ENCODE measurements at places on chromosomes 4 and X.
A peak's percentile ranks its signal among the peaks of the same experiment; 100 is the strongest.

- no peak for DNase-seq
These were observed 12.1 kb downstream of the GPRIN3 start for GRCh38 chr4:89295415-89295927.

- peak; percentile 40 for DNase-seq
These were observed 157.0 kb downstream of the TSPAN5 start for GRCh38 chr4:98501383-98501782.

GRCh38 chr4:147518846-147519767 lies 38.2 kb downstream of the EDNRA start:
- DNase-seq = peak; percentile 71

DNA sequence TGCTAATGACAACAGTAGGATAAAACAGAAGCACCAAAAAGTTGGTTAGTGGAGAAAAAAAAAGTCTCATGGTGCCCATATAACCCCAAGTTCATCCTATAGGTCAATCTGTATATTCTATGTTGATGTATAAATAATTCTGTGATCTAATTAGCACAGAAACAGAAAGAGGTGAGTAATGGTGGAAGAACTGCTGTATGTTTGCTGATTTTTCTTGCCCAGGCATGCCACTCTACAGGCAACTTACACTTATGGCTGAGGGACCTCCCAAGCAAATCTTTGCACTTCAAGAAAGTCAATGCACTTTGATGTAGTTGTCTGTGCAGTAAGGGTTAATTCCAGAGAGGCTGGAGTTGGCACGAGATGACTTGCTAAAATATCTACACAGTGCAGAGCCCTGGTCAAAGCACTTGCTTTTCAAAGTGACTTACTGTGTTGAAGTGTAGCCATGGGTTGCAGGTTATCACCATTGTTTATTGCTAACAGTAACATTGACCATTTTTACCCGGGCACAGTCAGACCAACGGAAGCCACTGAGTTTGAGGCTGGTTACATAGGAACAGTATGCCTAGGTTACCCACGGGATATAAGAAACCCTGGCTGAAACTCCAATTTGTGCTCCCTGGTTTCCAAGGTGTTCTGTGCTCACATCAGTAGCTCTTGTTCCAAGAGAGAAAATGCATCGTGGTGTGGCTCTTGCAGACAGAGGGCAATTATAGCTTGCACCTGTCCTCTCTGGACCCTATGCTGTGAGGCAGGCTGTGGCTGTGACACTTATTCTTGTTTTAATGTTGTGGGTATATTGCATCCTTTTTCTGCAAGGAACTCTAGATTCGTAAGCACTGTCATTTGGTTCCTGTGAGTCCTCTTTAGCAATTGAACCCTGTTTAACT lies 141.3 kb upstream of the FTHL17 start:
- no peak for DNase-seq

DNA sequence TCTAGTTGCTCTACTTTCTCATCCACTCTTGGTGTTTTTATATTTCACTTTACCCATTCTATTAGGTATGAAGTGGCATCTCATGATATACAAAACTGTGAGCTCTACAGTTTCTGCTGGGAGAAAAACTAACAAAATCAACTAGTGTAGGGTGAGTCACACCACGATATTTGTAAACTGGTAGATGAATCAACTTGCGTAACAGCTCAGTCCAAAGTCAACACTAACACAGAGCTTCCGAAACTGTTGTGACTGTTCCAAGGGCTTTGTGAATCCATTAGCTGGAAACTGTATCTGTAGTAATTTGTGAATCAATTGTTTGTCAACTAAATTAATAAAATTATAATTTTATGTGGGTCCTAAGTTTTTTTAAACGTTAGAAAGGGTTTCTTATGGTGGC lies 119.8 kb upstream of the TSPAN5 start:
- DNase-seq = peak; percentile 3

- no peak for DNase-seq
These were observed 9.5 kb downstream of the SLC38A5 start for GRCh38 chrX:48460606-48461005.

DNA sequence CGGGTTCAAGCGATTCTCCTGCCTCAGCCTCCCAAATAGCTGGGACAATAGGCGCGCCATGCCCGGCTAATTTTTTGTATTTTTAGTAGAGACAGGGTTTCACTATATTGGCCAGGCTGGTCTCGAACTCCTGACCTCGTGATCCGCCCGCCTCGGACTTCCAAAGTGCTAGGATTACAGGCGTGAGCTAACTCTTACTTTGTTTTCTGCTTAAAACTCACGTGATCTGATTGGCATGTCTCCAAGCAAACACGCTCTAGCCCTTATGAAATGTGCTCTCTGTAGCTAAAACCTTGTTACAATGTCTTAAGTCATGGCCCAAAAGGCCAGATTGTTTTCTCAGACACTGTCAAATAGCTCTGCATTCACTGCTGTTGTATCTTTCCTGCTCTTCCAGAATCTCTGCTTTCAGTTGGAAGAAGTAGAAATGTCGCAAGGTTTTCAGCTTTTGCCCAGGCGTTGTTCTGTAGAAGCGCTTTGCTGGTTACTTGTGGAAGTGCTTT lies 39.7 kb upstream of the OGT start:
- DNase-seq = peak; percentile 3

DNA sequence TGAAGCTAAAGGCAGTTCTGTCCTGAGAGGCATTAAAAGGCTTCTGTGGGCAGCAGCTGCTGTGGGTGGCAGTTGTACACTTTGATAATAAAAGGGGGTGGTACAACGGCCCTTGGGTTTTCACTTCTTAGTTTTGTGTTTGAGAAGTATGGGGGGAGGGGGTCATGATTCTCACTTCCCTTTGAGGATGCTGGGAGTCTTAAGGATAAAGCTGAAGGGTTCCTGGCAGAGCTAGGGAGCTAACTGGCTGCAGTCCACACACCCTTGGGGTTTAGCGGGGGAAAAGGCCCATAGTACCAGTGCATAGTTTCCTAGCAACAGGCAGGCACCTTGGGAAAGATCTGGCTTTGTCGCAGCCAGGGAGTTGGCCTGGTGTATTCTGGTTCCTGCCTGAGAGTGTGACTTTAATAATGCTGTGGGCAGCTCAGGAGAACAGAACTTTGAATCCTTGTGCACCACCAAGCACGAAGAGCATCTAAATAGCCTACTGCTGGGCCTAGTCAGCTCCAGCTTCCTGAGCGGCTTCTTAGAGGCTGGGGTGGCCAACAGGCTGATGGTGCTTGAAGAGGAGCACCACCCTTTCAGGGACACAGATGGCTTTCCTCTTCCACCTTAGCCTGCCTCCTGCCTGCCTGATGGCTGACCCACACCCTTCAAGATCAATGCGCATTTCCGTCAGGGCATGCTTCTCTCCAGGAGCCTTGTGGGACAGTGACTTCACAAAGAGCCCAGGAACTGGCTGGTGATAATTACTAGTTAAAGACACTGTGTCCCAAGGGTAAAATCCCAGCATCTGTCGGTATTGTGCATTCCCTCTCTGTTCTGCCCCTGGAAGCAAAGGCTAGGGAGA lies 12.5 kb downstream of the ZBTB33 start:
- no peak for DNase-seq

GRCh38 chrX:23779025-23779424 lies 3.9 kb upstream of the SAT1 start:
- peak; percentile 78 for DNase-seq

DNA sequence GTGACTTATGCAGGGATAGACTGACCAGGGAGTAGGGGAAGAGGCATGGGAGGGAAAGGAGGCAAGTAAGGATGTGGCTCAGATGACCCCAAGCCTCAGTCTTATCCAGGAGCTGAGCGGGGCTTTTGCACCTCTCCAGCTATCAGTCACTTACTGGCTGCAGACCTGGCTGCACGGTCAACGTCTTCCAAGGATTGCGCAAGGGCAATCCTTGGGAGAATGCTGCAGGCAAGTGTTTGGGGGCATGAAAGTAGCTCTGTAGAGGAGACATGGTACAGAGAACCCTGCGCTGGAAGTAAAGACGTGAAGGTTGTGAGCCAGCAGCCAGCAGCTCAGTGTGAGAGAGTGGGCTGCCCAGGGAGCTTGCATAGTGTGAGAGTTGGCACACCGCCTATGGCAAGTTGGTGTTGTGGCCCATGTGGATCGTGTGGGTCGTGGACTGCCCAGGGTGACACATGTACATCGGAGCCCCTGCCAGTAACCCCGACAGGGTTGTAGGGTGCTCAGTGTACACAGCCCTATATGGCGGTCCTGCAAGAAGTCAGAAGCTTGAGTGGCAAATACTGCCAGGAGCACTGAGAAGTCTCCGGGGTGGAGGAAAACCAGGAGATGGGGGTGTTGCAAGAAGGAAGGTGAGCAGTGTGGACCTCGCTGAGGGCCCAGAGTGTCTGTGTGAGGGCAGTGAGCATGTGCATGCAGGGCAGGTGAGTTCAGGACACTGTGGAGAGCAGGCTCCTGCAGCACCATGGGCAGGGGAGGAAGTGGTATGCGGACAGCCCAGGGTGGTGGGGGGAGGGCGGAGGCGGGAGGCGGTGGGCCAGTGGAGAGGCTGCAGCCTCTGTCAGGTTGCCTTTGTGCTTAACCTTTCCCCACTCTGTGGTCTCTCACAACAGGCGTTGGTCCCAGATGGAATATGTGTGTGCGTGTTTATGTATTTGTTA lies 50.9 kb downstream of the KIT start:
- no peak for DNase-seq

- DNase-seq = no peak
These were observed 330.3 kb downstream of the BCOR start for GRCh38 chrX:39767446-39767845.

- no peak for DNase-seq
These were observed 252.4 kb upstream of the FAT4 start for GRCh38 chr4:125062115-125063050.

GRCh38 chr4:41122775-41123174 lies 91.6 kb downstream of the APBB2 start:
- DNase-seq = no peak

- peak; percentile 52 for DNase-seq
These were observed 149.5 kb downstream of the MAML3 start for GRCh38 chr4:140004549-140004895.

GRCh38 chrX:148695255-148695654 lies 194.8 kb downstream of the AFF2 start:
- DNase-seq = no peak

GRCh38 chrX:20237864-20238263 lies 28.8 kb downstream of the RPS6KA3 start:
- no peak for DNase-seq

DNA sequence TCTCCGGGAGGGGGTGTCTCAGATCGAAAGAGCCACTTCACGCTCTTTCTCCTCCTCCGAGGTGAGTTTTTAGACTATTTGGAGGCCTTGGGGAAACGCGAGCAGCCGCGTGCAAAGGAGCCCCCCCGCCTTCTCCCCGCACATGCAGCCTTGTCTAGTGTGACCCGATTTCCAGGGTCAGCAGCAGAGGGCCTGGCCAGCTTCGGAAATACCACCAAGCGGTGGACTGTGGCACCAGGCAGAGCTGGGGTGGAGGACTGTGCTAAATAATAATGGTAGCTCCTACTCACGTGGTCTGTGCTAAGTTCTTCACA lies 79.3 kb upstream of the BCOR start:
- DNase-seq = no peak

DNA sequence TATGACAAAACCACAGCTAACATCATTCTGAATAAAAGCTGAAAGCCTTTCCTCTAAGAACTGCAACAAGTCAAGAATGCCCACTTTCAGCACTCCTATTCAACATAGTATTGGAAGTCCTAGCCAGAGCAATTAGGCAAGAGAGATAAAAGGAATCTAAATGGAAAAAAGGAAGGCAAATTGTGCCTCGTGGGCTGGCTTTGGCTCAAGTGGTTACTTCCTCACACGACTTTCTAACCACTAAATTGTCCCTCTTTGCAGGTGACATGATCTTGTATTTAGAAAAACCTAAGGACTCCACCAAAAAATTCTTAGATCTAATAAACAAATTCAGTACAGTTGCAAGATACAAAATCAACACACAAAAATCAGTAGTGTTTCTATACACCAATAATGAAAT lies 57.2 kb downstream of the SCML2 start:
- DNase-seq = no peak

DNA sequence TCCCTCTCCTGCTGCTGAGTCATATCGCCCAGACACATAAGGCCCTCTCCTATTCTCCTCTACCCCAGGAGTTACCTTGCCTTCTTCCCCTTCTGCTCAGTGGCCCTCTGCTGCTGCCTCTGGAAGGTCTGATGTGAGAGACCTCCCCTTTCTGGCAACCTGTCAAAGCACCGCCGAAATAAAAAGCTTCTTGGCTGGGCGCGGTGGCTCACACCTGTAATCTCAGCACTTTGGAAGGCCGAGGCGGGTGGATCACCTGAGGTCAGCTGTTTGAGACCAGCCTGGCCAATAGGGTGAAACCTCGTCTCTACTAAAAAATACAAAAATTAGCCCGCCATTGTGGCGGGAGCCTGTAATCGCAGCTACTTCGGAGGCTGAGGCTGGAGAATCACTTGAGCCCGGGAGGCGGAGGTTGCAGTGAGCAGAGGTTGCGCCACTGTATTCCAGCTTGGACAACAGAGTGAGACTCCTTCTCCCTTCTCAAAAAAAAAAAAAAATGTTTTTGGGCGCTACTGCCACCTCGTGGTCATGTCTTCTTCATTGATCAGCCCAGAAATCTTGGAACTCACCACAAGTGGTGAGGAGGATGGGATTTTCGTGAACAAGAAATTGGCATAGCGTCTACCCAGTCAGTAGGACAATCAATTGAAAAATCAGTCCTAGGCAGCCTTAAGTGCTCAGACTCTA lies 8.6 kb upstream of the ZXDA start:
- DNase-seq = peak; percentile 32

GRCh38 chr4:175280153-175280552 lies 362.0 kb downstream of the ADAM29 start:
- DNase-seq = no peak
